MG63 (cell line): ENCODE measurements at places on chromosomes 12 and 14. TPM values are rescaled to one million over a fixed set of nuclear protein-coding genes. Genes with fewer than 3 reads are reported as not detected.

TMEM260 gene
- 2.4 and 3.2 TPM in 2 replicates for total RNA-seq

- DNase-seq: no peak
These were observed 25.1 kb downstream of the CPNE8 start for GRCh38 chr12:38880288-38880687.

GRCh38 chr12:57093415-57094207 is 4.7 kb downstream of the NAB2 start:
- peak; percentile 35 for DNase-seq

GRCh38 chr12:125861299-125862281 is 796.4 kb downstream of the AACS start:
- no peak for DNase-seq

DNA sequence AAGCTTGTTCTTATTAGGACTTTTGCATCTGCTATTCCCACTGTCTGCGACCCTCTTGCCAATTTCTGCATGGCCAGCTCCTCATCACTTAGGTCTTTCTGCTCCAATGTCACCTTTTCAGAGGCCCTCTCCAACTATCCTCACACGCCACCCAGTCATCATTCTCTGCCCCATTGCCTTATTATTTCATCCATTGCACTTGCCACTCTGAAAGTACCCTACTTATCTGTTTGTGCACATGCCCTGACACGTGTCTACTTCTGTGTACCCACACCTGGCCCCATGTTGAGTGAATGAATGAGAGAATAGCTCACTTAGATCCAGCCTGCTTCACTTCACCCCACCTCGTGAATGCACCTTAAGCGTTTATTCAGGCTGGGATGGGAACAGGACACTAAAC is 218.7 kb upstream of the TBX3 start:
- DNase-seq: no peak

TRHDE gene
- total RNA-seq: 0.22 and 5.0 TPM in 2 replicates

- no peak for DNase-seq
These were observed 70.7 kb upstream of the ASPG start for GRCh38 chr14:104014764-104015163.

- DNase-seq: no peak
These were observed 3.1 kb upstream of the LMNTD1 start for GRCh38 chr12:25556153-25556552.

DNA sequence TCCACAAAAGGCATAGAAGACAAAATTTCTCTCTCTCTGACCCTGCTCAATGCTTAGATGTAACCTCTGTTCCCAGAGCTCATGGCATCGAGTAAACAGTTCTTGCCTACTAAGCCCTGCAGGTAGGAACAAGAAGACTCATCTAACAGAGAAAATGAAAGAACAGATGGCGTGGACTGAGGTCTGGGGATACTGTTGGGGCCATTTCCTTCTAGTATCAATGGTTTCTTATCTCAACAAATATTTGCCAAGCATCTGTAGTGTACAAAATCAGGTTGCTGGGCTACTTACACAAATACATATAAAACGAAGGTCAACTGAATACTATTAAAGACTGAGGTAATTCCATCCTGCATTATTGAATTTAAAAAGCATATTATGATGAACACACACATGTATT is 93.3 kb downstream of the RIMBP2 start:
- no peak for DNase-seq
